ENCODE measurements at places on chromosomes 7 and 10. TPM values are rescaled to one million over a fixed set of nuclear protein-coding genes. Genes with fewer than 3 reads are reported as not detected.

PDZD7 gene
- total RNA-seq = 2.0 TPM

WNT2 gene
- total RNA-seq = 0.63 TPM

AHCYL2 gene
- 15.7 TPM for total RNA-seq

NAT16 gene
- total RNA-seq = not detected

AGAP5 gene
- total RNA-seq = 2.8 TPM

EDRF1 gene
- 21.0 TPM for total RNA-seq

LGI1 gene
- total RNA-seq = not detected

MUC12 gene
- 0.34 TPM for total RNA-seq

THSD7A gene
- 1.1 TPM for total RNA-seq

PLXDC2 gene
- 3.8 TPM for total RNA-seq

SLC26A5 gene
- total RNA-seq = not detected

IDI2 gene
- not detected for total RNA-seq

EXOC6 gene
- 10.1 TPM for total RNA-seq

ASIC3 gene
- total RNA-seq = not detected

MPP7 gene
- total RNA-seq = under 0.01 TPM

AKR1E2 gene
- 3.8 TPM for total RNA-seq

HTR5A gene
- not detected for total RNA-seq

TDRD1 gene
- not detected for total RNA-seq

FAM131B gene
- 8.2 TPM for total RNA-seq

TRIM74 gene
- total RNA-seq = not detected

ARHGAP12 gene
- 54.7 TPM for total RNA-seq

HMX2 gene
- not detected for total RNA-seq

PTER gene
- 4.6 TPM for total RNA-seq

SYCE1 gene
- total RNA-seq = under 0.01 TPM

GPC2 gene
- total RNA-seq = 1.5 TPM

ZNF804B gene
- not detected for total RNA-seq

LIPN gene
- total RNA-seq = not detected

NPTX2 gene
- total RNA-seq = under 0.01 TPM

NME8 gene
- not detected for total RNA-seq

PPP1R3C gene
- total RNA-seq = 125 TPM

ATAD1 gene
- 29.6 TPM for total RNA-seq

OPN4 gene
- not detected for total RNA-seq

C7orf57 gene
- not detected for total RNA-seq

LIPK gene
- not detected for total RNA-seq

RHOBTB1 gene
- total RNA-seq = 15.5 TPM

C10orf90 gene
- not detected for total RNA-seq

TSPAN33 gene
- total RNA-seq = 0.16 TPM

TMEM196 gene
- total RNA-seq = not detected

ZNF775 gene
- total RNA-seq = 7.1 TPM

NUPR2 gene
- not detected for total RNA-seq

NOC3L gene
- 11.6 TPM for total RNA-seq

SMO gene
- 8.7 TPM for total RNA-seq

NPFFR1 gene
- total RNA-seq = under 0.01 TPM

GNAI1 gene
- total RNA-seq = 35.8 TPM

SKIDA1 gene
- 0.47 TPM for total RNA-seq

ETV1 gene
- total RNA-seq = 28.7 TPM

CDH23 gene
- 0.17 TPM for total RNA-seq

OR2A12 gene
- total RNA-seq = not detected

CPA1 gene
- total RNA-seq = 0.09 TPM

PAPOLB gene
- under 0.01 TPM for total RNA-seq

TMEM176B gene
- total RNA-seq = not detected

COL17A1 gene
- 0.94 TPM for total RNA-seq
